ENCODE measurements at places on chromosomes 3 and 15. TPM values are rescaled to one million over a fixed set of nuclear protein-coding genes. Genes with fewer than 3 reads are reported as not detected.

USP19 gene
- total RNA-seq = 58.5 TPM

RNF7 gene
- total RNA-seq = 77.5 TPM

VPS8 gene
- total RNA-seq = 101 TPM

FGF7 gene
- total RNA-seq = 7.2 TPM

ZBTB20 gene
- 84.2 TPM for total RNA-seq

FBXL2 gene
- total RNA-seq = 3.6 TPM

TMEM45A gene
- 4.8 TPM for total RNA-seq

TLR9 gene
- 0.16 TPM for total RNA-seq

MUC20 gene
- 6.5 TPM for total RNA-seq

RHCG gene
- total RNA-seq = 2.0 TPM

PRR20G gene
- total RNA-seq = not detected

Measured in cardiac septum (tissue), 1 donor.